ENCODE measurements at places on chromosomes 12 and 14. TPM values are rescaled to one million over a fixed set of nuclear protein-coding genes. Genes with fewer than 3 reads are reported as not detected.

The HOXC9 gene
- polyA plus RNA-seq = 0.18 TPM

DNA sequence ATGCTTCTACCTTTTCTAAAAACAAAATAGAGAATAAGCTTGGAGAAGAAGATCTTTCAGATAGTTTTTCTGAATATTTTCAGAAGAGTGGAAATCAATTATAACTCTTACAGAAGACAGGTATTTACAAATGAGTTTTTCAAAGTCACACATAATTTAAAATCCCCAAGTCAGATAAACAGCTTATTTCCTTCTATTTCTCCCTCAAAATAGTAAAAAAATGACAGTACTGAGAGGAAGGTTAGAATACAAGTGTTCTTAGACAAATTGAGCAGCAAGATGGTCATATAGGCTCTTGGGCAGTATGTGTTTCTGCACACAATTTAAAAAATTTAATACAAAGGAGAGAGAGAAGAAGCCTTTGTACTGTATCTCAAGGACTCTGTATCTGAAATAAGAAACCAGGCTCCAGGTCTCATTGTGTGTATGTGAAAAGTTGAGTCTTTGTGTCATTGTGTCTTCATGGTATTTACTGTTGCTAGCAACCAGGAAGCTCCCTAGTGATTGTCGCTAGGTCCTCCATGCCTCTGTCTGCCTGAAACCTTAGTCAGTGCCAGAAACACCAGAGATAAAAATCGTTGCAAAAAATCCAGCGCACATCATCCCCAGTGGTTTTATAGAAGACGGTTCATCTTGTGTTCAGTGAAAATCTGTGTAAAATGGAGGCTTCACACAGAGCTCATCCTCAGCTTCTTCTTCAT, 12.9 kb upstream of the TUBA1A start:
- H3K4me3 ChIP-seq = no peak overlapping the region
- H3K27me3 ChIP-seq = no peaks in the 10 kb centered on the region
- DNase-seq = peak; percentile 43
- no peaks in the 10 kb centered on the region for H3K4me1 ChIP-seq
- no peak overlapping the region for H3K27ac ChIP-seq

The FOXN4 gene
- 0.04 TPM for polyA plus RNA-seq

The VRTN gene
- not detected for polyA plus RNA-seq

GRCh38 chr14:80536456-80536855, 325.2 kb upstream of the DIO2 start:
- no peaks in the 10 kb centered on the region for H3K27me3 ChIP-seq
- no peaks in the 10 kb centered on the region for H3K4me1 ChIP-seq
- DNase-seq = peak; percentile 44
- H3K4me3 ChIP-seq = no peak overlapping the region

DNA sequence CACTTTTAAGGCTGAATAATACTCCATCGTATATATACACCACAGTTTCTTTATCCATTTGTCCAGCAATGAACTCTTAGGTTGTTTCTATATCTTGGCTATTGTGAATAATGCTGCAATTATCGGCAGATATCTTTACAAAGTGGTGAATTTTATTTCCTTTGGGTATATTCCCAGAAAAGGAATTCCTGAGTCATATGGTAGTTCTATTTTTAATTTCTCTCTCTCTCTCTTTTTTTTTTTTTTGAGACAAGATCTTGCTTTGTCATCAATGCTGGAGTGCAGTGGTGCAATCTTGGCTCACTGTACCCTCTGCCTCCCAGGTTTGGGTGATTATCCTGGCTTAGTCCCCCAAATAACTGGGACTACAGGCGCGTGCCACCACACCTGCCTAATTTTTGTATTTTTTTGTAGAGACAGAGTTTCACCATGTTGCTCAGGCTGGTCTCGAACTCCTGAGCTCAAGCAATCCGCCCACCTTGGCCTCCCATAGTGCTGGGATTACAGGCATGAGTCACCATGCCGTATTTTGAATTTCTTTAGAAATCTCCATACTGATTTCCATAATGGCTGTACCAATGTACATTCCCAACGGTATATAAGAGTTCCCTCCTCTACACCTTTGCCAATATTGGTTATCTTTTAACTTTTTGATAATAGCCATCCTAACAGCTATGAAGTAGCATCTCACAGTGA, 98.4 kb downstream of the EFCAB11 start:
- no peak overlapping the region for H3K4me3 ChIP-seq
- H3K4me1 ChIP-seq = peaks cover 6% of the 10 kb centered on the region
- no peak overlapping the region for H3K27ac ChIP-seq
- H3K27me3 ChIP-seq = no peaks in the 10 kb centered on the region
- DNase-seq = no peak
- no peaks in the 10 kb centered on the region for H3K36me3 ChIP-seq

- no peaks in the 10 kb centered on the region for H3K27me3 ChIP-seq
- no peaks in the 10 kb centered on the region for H3K36me3 ChIP-seq
- no peak overlapping the region for H3K4me3 ChIP-seq
- no peak for DNase-seq
- no peak overlapping the region for H3K27ac ChIP-seq
- peaks cover 14% of the 10 kb centered on the region for H3K4me1 ChIP-seq
Observed at GRCh38 chr12:11879306-11879705, 191.4 kb upstream of the BCL2L14 start.

DNA sequence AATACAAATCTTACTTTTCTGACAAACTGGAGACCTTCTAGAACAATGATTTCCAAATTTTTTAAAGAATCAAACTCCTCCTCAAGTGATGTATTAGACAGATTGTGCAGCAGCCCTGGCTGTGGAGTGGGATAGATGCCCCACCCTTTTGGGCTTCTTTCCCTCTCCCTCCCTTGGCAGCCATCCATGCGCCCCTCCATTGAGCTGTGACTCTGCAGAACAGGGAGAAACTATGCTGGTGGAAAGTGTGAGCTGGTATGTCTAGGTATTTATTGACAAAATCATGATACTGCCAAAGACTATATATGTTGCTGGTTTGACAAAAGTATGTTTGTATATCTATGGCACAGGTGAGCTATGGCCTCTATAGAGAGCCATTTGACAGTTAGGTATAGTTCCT, 138.5 kb downstream of the KTN1 start:
- no peak overlapping the region for H3K4me3 ChIP-seq
- no peaks in the 10 kb centered on the region for H3K36me3 ChIP-seq
- no peaks in the 10 kb centered on the region for H3K4me1 ChIP-seq
- DNase-seq = no peak

- DNase-seq = no peak
- H3K4me1 ChIP-seq = no peaks in the 10 kb centered on the region
- H3K27ac ChIP-seq = no peak overlapping the region
Observed at GRCh38 chr14:101088395-101088667, 184.8 kb upstream of the RTL1 start.

The RTRAF gene
- polyA plus RNA-seq = 84.1 TPM

DNA sequence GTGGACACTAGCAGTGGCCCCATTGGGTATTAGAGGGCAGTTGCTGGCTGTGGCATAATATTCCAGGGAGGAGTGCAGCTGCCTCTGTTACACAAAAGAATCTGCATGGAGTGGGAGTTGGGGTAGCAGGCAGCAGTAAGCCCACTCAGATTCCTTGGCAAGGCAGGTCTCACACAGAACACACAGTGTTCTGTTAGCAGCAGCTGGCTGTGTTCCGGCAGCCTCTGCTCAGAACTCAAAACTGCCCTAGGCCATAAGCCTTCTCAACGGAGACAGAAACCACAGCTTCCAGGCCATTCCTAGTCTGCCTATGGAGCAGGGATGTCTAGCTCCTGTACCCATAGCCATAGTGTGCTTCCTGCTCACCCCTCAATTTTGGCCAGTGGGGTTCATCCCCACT, 1085.4 kb downstream of the SLC6A15 start:
- no peak overlapping the region for H3K4me3 ChIP-seq
- H3K36me3 ChIP-seq = no peaks in the 10 kb centered on the region
- H3K27ac ChIP-seq = no peak overlapping the region

The KLRD1 gene
- 2.6 TPM for polyA plus RNA-seq

The SLC5A8 gene
- 1.3 TPM for polyA plus RNA-seq

The GARIN6 gene
- polyA plus RNA-seq = not detected

DNA sequence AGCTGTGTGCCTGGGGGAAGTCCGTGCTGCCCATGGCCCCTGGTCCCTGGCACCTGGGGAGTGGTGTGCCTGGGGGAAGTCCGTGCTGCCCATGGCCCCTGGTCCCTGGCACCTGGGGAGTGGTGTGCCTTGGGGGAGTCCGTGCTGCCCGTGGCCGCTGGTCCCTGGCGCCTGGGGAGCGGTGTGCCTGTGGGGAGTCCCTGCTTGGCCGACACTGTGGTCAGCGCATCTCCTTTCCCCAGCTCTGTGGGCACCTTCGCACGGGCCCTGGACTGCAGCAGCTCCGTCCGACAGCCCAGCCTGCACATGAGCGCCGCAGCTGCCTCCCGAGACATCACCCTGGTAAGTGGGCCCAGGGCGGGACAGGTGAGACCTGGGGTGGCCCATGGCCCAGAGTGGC, 14.5 kb upstream of the CRIP2 start:
- no peak for DNase-seq
- peaks cover 18% of the 10 kb centered on the region for H3K36me3 ChIP-seq
- H3K4me3 ChIP-seq = no peak overlapping the region
- no peak overlapping the region for H3K27ac ChIP-seq

The KRT80 gene
- 7.2 TPM for polyA plus RNA-seq

GRCh38 chr14:93186466-93186865, 1.3 kb downstream of the LYSET start:
- H3K27ac ChIP-seq = peak overlapping the region; percentile 37
- peaks cover 17% of the 10 kb centered on the region for H3K4me1 ChIP-seq
- no peak overlapping the region for H3K4me3 ChIP-seq
- H3K27me3 ChIP-seq = no peaks in the 10 kb centered on the region

DNA sequence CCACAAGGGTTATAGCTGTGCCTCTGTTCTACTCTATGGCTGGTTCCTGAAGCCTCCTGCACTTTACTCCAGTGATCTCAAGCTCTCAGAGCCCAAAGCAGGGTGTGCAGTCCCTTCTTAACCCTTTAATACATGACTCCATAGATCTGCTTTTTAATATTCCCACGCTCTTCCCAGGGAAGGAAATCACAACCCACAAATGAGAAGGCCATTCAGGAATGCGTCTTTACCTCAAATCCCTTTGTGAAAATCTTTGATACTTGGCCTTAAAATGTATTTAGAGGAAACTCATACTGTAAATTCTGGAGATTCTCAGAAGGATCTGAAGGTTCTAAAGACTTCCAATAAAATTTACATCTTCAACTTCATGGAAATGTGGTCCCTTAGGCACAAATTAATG, 17.0 kb downstream of the NID2 start:
- no peaks in the 10 kb centered on the region for H3K27me3 ChIP-seq
- H3K36me3 ChIP-seq = no peaks in the 10 kb centered on the region
- no peak overlapping the region for H3K27ac ChIP-seq
- H3K4me1 ChIP-seq = peaks cover 24% of the 10 kb centered on the region
- no peak overlapping the region for H3K4me3 ChIP-seq

- H3K27me3 ChIP-seq = no peaks in the 10 kb centered on the region
- DNase-seq = no peak
- H3K27ac ChIP-seq = no peak overlapping the region
- no peaks in the 10 kb centered on the region for H3K4me1 ChIP-seq
- no peak overlapping the region for H3K4me3 ChIP-seq
Observed at GRCh38 chr12:31033681-31034080, 40.0 kb upstream of the DDX11 start.

- no peak overlapping the region for H3K4me3 ChIP-seq
- no peak for DNase-seq
- H3K27me3 ChIP-seq = no peaks in the 10 kb centered on the region
- no peak overlapping the region for H3K27ac ChIP-seq
Observed at GRCh38 chr12:95228617-95229016, 11.0 kb downstream of the VEZT start.

DNA sequence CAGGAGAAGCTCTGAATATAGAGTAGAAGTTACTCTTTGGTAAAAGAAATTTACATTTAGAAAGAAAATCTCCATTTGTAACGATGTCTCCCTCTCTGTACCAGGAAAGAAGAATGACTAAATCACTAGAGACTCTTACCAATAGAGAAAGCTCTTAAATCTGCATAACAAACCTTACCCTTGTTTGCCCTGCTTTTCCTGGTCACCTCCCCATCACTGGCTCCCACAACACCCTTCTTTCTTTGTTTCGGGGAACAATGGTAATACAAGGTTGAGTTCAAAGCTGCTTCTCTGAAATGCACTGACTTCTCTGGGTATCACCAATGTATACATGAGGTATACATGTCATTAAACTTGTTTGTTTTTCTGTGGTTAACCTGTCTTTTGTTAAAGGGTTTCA, 351.1 kb upstream of the FLRT2 start:
- no peaks in the 10 kb centered on the region for H3K27me3 ChIP-seq
- no peak overlapping the region for H3K4me3 ChIP-seq
- DNase-seq = no peak
- no peaks in the 10 kb centered on the region for H3K36me3 ChIP-seq

DNA sequence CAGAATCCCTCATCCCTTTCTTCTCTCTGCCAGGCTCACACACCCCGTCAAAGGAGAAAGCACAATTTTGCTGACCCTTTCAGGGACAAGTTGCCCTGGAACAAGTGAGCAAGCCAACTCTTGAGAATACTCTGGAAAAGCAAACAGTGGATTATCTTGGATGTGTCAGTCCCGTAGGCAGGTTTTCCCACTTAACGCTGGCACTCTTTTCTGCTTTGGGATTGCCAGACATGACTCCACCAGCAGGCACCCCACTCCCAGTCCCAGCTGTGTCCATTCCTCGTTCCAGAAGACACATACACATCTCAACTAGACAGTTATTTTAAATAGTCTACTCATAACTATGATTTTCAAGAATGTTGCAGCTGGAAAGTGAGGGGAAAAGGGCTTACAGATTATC, 145.5 kb upstream of the CDKN3 start:
- DNase-seq = no peak
- H3K27me3 ChIP-seq = no peaks in the 10 kb centered on the region
- H3K27ac ChIP-seq = no peak overlapping the region
- no peaks in the 10 kb centered on the region for H3K4me1 ChIP-seq
- no peak overlapping the region for H3K4me3 ChIP-seq

GRCh38 chr14:51331486-51332367, 91.7 kb downstream of the TMX1 start:
- DNase-seq = no peak
- H3K27me3 ChIP-seq = no peaks in the 10 kb centered on the region
- H3K4me3 ChIP-seq = no peak overlapping the region
- peaks cover 15% of the 10 kb centered on the region for H3K4me1 ChIP-seq
- no peak overlapping the region for H3K27ac ChIP-seq
- H3K36me3 ChIP-seq = no peaks in the 10 kb centered on the region

The MYBPC1 gene
- polyA plus RNA-seq = 0.06 TPM

The NFKBIA gene
- polyA plus RNA-seq = 1,327 TPM

GRCh38 chr14:65006261-65006721, 19.6 kb downstream of the FNTB start:
- H3K4me1 ChIP-seq = no peaks in the 10 kb centered on the region
- no peak overlapping the region for H3K27ac ChIP-seq
- DNase-seq = no peak
- peaks cover 10% of the 10 kb centered on the region for H3K36me3 ChIP-seq

DNA sequence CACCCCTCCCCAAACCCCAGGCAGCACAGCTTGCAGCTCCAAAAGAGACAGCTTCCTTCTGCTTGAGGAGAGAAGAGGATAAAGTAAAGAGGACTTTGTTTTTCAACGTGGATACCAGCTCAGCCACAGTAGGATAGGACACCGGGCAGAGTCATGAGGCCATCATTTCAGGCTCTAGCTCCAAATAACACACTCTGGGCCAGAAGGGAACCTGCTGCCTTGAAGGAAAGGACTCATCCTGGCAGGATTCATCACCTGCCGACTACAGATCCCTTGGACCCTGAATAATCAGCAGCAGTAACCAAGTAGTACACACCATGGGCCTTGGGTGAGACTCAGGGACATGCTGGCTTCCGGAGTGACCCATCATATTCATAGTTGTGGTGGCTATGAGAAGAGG, 10.4 kb upstream of the CKAP4 start:
- no peaks in the 10 kb centered on the region for H3K27me3 ChIP-seq
- no peaks in the 10 kb centered on the region for H3K36me3 ChIP-seq
- H3K4me3 ChIP-seq = no peak overlapping the region
- no peaks in the 10 kb centered on the region for H3K4me1 ChIP-seq
- H3K27ac ChIP-seq = no peak overlapping the region

The GPR132 gene
- polyA plus RNA-seq = 19.5 TPM
